ENCODE measurements at places on chromosomes 13 and 19.

GRCh38 chr19:15466851-15467733, 2.7 kb upstream of the RASAL3 start:
- DNase-seq, result no peak

GRCh38 chr13:28411831-28412353, 83.0 kb downstream of the FLT1 start:
- no peak for DNase-seq

DNA sequence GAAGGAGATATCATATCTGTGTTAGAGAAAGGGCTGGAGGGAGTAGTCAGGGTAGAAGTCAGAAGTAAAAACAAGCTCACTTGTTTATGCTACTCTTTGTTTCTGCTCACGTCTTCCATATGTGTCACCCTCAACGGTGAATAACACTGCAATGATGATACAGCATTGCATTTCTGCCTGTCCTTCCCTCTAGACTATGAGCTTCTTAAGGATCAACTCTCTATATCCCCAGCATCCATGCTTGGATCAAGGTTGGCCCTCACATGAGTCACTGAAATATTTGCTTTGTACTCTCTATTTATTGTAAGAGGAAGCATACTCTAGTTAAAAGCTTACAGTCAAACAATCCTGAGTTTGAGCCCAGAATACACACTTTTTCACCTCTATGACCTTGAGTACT, 406.0 kb downstream of the RFC3 start:
- no peak for DNase-seq

- no peak for DNase-seq
These were observed 823.5 kb downstream of the GPC5 start for GRCh38 chr13:92221916-92222315.

DNA sequence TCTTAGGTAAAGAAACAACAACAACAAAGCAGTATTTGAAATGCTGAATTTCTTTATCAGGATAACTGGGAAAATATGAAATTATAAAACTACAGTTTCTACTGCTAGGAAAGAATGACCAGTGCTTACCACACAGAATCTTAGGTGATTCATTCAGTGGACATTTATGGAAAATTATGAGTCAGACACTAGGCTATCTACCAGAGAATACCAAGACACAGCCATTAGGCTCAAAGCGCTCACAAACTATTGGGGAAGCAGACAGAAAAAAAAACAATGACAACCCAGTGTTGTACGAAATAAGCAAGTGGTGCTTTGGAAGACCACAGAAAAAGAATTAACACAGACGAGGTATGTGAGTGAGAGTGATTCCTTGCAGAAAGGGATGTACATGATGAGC, 1019.5 kb downstream of the PCDH9 start:
- DNase-seq, result no peak

DNA sequence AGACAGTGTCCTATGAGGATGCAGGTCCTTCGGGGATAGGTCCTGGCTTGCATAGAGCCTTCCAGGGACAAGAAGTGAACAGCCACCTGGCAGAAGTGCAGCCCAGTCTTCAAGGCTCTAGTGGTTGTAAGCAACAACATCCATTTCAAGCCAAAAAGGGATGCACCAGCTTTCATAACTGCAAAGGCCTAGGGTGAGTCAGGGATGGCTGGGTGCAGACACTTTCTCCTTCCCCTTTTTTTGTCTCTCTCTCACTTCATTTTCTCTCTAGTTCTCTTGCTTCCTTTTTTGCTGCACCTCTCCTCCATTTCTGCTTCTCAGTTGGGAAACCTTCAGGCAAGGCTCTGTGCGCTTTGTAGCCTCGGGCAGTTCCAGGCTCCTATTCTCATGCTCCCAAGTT, 196.2 kb upstream of the ZNF536 start:
- no peak for DNase-seq

DNA sequence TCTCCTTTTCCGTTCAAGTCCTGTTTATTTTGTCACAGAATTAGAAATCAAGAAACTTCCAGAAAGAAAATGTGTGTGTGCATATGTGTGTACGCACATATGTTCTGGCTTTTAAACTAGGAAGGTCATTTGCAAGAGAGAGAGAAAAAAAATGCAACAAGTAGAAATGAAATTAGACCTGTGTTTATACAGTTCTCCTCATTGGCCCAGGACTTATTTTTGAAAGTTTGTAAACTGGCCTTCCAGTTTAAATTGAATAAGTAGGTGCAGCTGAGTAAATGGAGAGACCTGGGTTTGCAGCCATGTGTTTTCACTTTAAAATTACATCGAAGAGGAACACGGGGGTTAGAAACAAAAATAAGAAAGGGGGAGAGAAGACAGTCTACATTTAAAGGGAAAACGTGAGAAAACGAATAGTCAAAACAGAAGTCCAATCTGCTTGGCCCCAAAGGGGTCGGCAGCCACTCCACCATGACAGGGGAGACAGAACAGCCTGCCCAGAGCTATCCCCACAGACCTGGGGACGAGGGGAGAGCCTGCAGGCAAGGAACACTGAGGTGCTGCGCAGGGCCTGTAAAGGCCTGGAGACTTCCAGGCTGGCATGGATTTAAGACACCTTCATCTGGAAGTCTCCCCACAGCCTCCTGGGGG, 216.8 kb upstream of the MAB21L1 start:
- no peak for DNase-seq

DNA sequence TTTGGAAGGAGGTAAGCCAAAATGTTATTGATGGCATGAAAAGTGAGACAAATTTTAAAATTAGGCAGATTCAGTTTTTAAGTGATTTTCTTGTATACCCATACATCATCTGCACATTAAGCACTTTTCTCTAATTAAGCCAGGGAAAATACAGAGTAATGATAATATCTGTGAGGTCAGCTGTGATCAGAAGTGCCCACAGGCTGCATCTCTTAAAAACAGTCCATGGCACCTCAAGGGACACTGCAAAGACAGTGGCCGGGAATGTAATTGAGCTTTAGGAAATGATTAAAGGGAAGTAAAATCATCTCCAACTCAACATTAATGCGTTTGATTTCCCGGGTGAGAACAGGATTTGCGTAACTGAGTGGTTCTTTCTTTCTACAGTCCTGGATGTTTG, 2.0 kb downstream of the COL4A1 start:
- no peak for DNase-seq

DNA sequence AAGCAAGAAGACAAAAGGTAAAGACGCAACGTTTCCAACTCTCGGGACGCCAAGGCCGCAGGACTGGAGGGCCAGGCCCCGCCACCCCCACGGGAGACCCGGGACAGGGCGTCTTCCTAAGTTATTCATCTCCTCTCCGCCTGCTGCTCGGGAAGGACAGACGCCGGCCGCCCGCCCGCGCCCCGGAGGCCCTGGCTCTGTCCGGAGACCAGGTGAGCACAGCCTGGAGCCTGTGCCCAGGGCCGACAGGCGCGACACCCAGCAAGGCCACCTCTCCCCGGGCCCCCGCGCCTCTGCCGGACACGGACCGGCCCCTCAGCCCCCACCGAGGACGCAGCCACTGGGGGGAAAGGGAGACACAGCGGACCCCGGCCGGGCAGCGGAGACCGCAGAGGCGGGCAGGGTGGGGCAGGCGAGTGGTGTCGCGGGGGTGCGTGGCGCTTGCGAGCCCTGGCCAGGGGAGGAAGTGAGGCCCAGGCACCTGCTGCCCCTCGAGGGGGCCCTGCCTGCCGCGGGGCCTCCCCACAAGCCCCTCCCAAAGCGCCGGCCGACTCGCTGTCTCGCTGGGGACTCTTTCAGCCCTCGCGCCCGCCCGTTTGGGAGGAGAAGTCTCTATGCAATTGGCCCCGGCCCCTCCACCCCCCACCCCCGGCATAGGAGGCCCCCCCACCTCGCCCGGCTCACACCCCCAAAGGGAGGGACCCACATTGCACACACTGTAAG, 17.2 kb downstream of the SMIM24 start:
- DNase-seq, result no peak

Measured in activated naive CD4-positive, alpha-beta T cell (primary cell).